Activated naive CD4-positive, alpha-beta T cell treated with anti-CD3 and anti-CD28 coated beads for 36 hours (primary cell): ENCODE measurements at places on chromosomes 6 and 20. TPM values are rescaled to one million over a fixed set of nuclear protein-coding genes. Genes with fewer than 3 reads are reported as not detected.

Gene OXT
- not detected for total RNA-seq

Gene OR2J3
- not detected for total RNA-seq

Gene SLC25A27
- 2.0 TPM for total RNA-seq

Gene ANGPT4
- total RNA-seq, result not detected

Gene TFAP2C
- total RNA-seq, result not detected

DNA sequence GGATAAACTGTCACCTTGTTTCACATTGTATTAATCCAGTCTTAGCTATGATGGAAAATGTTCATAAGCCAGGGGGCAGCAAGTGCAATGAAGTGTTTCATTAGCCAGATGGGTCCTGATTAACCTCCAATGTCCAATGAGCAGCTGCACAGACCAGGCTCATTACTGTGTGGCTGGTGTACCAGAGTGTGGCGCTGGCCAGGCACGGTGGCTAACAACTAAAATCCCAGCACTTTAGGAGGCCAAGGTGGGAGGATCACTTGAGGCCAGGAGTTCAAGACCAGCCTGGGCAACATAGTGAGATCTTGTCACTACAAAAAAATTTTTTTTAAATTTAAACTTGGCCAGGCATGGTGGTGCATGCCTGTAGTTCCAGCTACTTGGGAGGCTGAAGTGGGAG lies 201.7 kb upstream of the FOXQ1 start:
- no peaks in the 10 kb centered on the region for H3K4me1 ChIP-seq
- DNase-seq, result no peak
- H3K27me3 ChIP-seq, result peaks cover 7% of the 10 kb centered on the region
- H3K27ac ChIP-seq, result no peak overlapping the region
- no peak overlapping the region for H3K4me3 ChIP-seq
- no peaks in the 10 kb centered on the region for H3K36me3 ChIP-seq

DNA sequence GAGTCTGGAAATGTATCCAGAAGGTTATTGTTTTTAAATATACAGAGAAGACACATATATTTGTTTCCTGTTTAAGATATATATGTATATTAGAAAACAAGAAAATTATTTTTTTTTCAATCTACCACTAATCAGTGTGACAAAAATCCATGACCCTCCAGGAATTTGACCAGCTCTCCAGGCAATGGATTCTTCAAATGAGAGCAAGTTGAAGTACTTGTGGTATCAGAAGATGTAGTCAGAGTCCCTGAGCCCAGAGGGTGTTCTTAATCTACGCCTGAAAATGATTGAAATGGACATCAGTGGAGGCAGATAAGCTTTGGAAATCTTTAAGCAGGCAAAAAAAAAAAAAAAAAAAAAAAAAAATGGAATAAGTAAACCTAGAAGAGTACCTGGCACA lies 186.5 kb upstream of the QKI start:
- H3K27ac ChIP-seq, result no peak overlapping the region
- no peaks in the 10 kb centered on the region for H3K4me1 ChIP-seq
- DNase-seq, result no peak
- peaks cover 4% of the 10 kb centered on the region for H3K27me3 ChIP-seq
- H3K4me3 ChIP-seq, result no peak overlapping the region

GRCh38 chr6:51855310-51856082 lies 231.9 kb downstream of the PKHD1 start:
- no peak overlapping the region for H3K27ac ChIP-seq
- no peaks in the 10 kb centered on the region for H3K4me1 ChIP-seq
- no peak overlapping the region for H3K4me3 ChIP-seq
- no peaks in the 10 kb centered on the region for H3K36me3 ChIP-seq

DNA sequence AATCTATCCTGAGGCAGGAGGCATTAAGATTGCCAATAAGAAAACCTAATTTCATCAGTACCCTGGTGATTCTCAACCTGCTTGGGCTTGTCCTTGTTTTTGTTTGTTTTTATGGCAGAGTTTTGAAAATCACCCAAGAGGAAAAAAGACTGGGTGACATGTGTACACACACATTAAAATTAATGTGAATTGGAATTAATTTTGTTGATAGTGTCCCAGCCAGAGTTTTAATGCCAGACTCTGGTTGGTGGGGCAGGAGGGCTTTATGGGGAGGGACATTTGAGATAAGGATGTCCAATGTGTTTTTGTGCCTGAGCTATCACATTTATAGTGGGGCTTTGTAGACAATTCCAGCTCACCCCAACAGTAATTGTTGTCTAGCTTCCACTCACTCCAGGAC lies 184.6 kb downstream of the ID4 start:
- no peak overlapping the region for H3K4me3 ChIP-seq
- peaks cover 15% of the 10 kb centered on the region for H3K4me1 ChIP-seq
- peaks cover 31% of the 10 kb centered on the region for H3K27me3 ChIP-seq

DNA sequence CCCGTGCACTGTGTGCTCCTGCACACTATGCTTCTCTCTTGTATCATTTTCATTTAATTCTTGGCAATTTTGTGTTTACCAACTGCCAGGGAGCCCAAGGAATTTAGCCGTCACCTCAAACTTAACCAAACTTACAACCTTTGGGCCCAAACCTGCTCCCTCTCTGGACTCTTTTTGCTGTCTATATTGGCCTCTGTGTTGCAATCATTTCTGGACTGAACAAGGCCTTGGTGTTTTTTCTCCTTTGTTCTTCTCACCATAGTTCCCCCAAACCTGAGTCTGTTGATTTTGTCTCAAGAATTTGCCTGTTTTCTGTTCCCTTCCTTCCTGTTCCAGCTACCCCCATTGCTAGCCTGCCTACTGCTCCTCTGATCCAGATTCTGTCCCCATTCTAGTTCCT lies 19.2 kb downstream of the DCBLD1 start:
- H3K27ac ChIP-seq, result no peak overlapping the region
- no peaks in the 10 kb centered on the region for H3K27me3 ChIP-seq
- H3K36me3 ChIP-seq, result peaks cover 4% of the 10 kb centered on the region
- no peak overlapping the region for H3K4me3 ChIP-seq
- H3K4me1 ChIP-seq, result peaks cover 5% of the 10 kb centered on the region

DNA sequence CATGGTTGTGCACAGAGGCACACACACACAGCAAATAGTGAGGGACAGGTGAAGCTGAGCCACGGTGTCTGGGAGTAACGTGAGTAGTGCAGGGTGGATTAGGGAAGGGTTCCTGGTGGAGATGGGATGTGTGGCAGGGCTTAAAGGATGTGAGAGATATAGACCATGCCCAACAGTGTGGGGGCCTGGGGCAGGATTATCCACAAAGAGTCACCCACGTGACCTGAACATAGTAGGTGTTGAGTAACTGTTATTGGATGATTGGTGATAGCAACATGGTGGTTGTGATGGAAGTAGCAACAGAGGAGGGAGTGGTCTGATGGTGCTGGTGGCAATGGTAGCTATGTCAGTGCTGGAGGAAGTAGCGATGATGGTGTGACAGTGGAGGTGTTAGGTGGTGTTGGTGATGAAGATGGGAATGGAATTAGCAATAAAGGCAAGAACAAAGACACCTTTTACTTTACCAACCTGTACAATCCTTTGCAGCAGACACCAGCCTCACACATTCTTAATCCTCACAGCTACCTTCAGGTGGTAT lies 135.1 kb downstream of the MRPL14 start:
- no peak overlapping the region for H3K4me3 ChIP-seq
- H3K27me3 ChIP-seq, result no peaks in the 10 kb centered on the region
- no peaks in the 10 kb centered on the region for H3K4me1 ChIP-seq
- no peaks in the 10 kb centered on the region for H3K36me3 ChIP-seq
- DNase-seq, result no peak
